SW480 (cell line): ENCODE measurements at places on chromosomes 11 and 22.
A peak's percentile ranks its signal among the peaks of the same experiment; 100 is the strongest.

- peak; percentile 51 for DNase-seq
Measured at GRCh38 chr11:131668500-131669400, 298.3 kb downstream of the NTM start.

DNA sequence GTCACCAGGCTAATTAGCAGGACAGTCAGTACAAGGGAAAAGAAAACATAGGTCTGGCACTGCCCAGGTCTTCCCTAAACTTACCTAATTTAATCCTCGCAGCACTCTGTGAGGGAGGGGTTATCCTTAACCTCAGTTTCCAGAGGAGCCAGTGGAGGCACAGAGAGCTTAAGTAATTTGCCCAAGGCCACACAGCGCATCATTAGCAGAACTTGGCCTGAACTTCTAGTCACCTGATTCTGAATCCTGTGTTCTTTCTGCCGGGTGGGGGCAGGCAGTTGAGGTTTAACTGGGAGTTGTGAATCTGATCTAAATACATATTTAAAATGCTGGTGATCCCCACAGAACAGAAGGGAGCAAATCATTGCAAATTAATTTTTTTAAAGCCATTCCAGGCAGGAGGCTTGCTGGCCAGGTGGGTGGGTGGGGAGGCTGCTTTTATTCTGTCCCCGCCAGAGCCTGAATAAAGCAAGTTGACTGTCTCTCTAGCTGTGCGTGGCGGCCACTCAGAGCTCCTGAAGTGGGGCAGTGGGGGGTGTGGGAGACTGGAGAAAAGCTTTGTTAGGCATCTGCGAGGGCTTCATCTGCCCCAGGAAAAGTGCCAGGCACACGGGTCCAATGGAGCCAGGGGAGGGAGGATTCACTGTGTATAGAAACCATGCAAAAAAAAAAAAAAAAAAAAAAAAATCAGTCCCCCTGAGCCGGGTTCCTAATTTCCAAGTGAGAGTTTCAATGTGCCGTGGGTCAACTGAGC, 66.1 kb downstream of the NFAM1 start:
- no peak for DNase-seq

GRCh38 chr11:35780951-35781860, 118.6 kb downstream of the TRIM44 start:
- DNase-seq, result no peak

GRCh38 chr11:1310318-1310687, 871 bp upstream of the TOLLIP start:
- DNase-seq, result peak; percentile 26

DNA sequence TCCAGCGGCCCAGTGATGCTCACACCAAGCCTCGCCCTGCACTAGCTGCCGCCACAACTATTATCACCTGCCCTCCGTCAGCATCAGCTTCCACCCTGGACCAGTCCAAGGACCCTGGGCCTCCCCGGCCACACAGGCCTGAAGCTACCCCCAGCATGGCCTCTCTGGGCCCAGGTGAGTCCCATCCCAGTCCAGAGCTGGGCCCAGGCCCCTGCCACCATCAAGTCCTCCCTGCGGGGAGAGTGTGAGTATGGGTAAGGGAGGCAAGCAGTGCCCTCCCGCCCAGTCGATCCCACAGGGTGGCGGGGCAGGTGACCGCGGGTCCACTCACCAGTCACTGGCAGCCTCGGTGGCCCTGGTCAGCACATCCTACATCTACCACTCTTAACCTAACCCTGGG, 9.5 kb upstream of the SUSD2 start:
- no peak for DNase-seq

DNA sequence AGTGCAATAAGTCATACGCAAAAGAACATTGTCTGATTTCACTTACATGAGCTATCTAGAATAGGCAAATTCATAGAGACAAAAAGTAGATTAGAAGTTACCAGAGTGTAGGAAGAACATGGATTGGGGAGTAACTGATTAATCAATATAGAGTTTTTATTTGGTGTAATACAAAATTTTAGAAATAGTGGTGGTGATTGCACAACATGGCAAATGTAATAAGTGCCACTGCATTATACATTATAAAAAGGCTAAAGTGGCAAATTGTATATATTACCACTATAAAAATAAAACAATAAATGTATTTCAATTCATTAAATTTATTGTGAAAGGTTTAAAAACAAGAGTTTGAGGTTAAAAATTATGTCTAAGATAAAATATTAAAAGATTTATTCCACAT, 8.7 kb upstream of the OR51B4 start:
- DNase-seq, result no peak

DNA sequence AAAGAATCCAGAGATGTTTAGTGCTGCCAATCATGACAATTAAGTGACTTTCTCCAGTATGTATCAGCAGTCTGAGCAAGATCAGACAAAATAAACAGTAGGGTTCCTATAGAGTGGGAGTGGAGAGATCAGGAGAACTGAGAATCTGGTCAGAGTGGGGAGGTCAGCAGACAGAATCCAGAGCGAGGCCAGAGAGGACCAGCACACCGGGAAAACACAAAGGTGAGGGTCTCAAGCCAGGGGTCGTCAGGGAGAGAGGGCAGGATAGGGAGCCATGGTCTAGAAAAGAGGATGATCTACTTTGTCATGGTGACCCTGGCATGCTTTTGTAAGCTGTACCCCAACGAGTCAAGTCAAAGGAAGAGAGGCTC, 39.2 kb downstream of the MAPK1 start:
- no peak for DNase-seq

DNA sequence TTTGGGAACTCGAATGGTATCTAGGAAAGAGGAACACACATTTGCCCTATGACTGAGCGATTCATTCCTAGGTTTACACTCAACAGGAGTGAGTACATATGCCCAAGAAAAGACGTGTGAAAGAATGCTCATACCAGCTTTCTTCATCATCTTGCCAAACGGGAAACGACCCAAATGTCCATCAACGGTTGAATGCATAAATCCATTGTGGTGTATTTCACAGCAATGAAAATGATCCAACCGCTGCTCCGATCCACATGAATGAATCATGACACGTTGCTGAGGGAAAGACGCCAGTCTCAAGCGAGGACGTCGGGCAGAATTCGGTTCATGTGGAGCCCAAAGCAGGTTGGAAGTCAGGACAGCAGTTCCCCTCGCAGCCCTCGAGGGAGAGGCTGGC, 71.5 kb downstream of the CYTH4 start:
- no peak for DNase-seq

- no peak for DNase-seq
Measured at GRCh38 chr11:131544591-131544990, 174.2 kb downstream of the NTM start.

- DNase-seq, result peak; percentile 58
Measured at GRCh38 chr22:32206774-32207758, 2.2 kb upstream of the RFPL2 start.

- DNase-seq, result no peak
Measured at GRCh38 chr11:74013141-74013540, 4.3 kb upstream of the UCP3 start.

DNA sequence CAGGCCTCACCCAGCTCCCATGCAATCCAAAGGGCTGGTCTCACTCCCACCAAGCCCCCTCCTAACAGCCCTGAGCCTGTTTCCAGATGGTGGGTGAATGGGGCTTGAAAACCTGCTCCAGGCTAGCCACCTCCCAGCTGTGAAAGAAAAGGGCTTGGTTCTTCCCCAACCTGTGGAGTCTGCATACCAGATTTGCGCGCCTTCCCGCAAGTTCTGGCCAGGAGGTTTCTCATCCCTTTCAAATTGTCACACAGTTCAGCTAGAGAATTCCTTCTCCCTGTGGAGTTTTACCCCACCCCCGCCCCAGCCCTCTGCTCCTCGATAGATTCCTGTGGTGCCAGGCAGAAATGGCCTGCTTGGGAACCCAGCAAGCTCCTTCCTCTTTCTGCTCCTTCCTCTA, 734.6 kb upstream of the FAT3 start:
- DNase-seq, result no peak

DNA sequence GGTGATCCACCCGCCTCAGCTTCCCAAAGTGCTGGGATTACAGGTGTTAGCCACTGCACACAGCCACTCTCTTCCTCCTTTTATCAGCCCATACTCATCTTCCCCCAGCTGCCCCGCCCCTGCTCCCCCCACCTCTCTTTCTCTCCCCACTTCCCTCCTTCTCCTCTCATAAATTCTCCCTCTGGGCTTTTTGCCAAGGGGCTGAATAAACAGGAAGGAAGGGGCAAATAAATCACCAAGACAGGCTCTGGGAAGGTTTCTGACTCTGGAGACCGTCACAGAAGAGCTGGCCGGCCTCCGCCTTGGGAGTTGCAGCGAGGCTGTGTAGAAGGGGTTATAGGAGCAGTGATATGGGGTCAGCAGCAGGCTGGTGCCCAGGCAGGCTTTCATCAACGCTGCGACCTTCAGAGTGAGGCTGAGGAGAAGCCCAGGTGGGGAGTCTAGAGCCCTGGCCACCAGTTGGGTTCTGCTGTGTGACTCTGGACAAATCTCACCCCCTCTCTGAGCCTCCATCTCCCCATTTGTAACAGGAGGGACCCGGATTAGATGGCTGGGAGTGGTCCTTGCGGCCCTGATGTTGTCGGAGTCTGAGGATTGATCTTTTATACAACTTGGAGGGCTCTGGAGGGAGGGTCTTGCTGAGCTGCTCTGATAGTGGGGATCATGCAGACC, 62.6 kb upstream of the RASD2 start:
- peak; percentile 50 for DNase-seq

DNA sequence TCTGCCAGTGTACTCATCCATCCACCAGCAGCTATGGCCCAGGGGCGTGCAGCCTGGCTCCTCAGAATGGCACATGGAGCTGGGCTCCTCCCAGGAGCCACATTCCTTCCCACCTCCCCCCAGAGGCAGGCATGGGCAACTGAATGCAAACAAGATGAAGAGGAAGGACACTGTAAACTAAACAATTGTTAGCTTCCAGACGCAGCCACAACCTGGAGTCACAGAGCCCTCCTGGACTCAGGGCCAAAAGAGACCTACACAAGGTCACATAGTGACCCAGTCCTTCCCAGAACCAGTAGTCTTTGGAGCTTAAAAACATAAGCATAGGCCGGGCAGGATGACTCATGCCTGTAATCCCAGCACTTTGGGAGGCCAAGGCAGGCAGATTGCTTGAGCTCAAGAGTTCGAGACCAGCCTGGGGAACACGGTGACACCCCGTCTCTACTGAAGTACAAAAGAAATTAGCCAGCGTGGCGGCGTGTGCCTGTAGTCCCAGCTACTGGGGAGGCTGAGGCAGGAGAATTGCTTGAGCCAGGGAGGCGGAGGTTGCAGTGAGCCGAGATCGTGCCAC, 30.7 kb upstream of the CLDN5 start:
- peak; percentile 35 for DNase-seq

DNA sequence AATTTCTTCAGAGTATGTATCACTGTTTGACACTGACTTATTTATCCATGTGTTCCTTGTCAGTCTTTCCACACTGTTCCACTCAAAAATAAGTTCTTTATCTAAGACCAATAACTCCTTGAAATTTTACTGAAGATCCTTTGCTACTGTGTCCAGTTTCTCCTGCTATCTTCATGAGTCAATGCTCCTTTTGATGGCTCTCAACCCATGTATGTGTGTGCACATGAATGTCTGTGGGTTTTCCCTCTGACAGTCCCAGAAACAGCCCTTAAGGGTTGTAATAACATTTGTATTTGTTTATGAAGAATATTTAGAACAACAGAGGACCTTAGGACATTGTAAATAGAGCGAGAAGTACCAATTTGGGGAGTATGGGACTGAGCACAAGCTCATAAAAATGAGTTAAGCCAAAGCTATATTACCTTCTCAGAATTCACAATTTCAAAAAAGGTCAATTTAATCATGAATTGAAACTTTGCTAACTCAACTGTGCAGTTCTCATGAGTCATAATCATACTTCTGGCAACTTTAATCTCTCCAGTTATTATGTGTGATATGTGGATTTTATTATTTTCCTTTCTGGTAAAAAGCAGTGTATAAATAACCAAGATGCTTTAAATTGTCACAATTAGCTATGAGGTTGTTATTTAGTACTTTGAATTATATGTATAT, 533.6 kb downstream of the CNTN5 start:
- DNase-seq, result no peak

- DNase-seq, result peak; percentile 47
Measured at GRCh38 chr22:50524676-50525103, 708 bp downstream of the SCO2 start.

GRCh38 chr11:61585115-61585514, 4.2 kb upstream of the SYT7 start:
- no peak for DNase-seq

GRCh38 chr11:96319898-96320656, 22.9 kb downstream of the MAML2 start:
- no peak for DNase-seq

DNA sequence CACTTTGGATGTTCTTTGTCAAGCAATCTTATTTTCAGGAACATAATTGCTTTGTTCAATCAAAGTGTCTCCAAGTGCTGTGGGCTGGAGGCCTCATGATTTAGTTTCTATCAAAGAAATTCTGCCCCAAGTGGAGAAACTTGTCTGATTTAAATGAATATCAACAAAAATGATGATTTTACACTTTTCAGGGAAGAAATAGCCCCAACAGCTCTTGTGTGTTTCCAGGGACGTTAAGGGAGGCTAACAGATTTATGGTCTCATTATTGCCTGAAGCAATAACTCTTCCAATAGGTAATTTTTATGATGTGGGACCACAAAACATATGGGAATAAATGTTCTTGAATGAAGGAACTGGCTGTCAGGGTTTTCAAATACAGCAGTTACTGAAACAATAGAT, 699.1 kb downstream of the FAM181B start:
- DNase-seq, result no peak

DNA sequence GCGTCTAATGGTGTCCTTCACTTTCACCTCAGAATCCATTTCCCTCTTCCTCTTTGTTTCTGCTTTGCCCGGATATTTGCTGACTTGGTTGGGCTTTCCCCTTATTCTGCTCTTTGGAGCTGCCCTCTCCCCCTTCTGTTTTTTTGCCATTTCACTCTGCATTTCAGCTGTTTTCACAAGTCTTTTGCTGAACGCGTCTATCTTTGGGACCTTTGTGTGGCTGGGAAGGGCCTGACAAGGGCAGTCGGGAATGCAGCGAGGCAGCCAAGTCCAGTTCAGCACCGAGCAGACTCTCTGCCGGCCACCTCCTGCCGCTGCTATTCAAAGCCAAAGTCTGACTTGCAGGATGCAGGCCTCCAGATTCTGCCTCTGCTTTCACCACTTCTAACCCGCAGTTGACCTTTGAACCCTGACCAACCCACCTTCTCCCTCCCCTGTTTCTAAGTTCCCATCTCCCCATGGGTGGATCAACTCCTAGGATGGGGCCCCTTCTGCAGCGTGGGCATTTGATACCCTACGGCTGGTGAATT, 38.2 kb downstream of the FEZ1 start:
- DNase-seq, result no peak
